ENCODE measurements at places on chromosomes 4 and X.

GRCh38 chrX:77389891-77390290 lies 57.3 kb upstream of the FGF16 start:
- no peak for DNase-seq

GRCh38 chr4:6956087-6956433 lies 46.4 kb downstream of the TBC1D14 start:
- no peak for DNase-seq

DNA sequence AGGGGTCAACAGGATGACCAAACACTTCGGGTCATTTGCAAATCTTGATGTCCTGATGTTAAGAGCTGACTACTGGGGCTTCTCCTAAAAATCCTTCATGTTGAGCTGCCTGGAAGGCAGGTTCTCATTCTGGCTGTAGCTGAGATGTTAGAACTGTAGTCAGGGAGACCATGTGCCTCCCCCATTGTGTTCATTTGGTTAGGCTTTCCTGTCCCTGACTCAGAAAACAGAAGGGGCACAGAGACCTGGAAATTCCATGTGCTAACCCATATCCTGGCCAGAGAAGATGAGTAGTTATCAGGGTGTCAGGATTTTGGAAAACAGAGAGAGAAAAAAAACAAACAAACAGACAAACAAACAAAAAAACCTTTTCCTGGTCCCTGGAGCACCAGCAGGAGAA lies 177.5 kb downstream of the AR start:
- no peak for DNase-seq

DNA sequence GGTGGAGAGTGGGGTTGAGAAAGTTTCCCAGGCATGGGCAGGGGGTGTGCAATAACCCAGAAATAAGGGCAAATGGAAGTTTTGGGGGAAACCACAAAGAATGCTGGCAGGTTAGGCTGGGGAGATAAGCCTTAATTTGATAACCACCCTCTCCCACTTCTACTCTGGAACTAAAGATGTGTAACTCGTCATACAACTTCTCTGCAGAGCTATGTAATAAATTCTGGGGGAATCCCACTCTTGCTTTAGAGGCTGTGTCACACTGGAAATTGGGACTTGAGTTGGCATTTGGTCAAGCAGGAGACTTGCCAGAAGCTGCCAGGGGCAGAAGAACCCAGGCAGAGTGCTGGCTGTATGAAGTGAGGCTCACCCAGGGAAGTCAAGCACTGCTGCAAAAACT lies 170.9 kb upstream of the CPEB2 start:
- no peak for DNase-seq

DNA sequence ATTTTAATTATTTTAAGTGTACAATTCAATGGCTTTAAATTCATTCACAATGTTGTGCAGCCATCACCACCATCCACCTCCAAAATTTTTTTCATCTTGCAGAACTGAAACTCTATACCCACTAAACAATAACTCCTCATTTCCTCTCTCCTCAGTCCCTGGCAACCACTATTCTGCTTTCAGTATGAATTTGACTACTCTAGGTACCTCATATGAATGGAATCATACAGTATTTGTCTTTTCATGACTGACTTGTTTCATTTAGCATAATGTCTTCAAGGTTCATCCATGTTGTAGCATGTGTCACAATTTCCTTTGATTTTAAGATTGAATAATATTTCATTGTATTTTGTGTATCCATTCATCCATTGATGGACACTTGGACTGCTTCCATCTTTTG lies 46.9 kb downstream of the KIF4A start:
- peak; percentile 9 for DNase-seq

GRCh38 chr4:71814433-71814832 lies 30.6 kb upstream of the GC start:
- no peak for DNase-seq

GRCh38 chrX:134936542-134936941 lies 54.2 kb upstream of the SMIM10 start:
- DNase-seq, result no peak

DNA sequence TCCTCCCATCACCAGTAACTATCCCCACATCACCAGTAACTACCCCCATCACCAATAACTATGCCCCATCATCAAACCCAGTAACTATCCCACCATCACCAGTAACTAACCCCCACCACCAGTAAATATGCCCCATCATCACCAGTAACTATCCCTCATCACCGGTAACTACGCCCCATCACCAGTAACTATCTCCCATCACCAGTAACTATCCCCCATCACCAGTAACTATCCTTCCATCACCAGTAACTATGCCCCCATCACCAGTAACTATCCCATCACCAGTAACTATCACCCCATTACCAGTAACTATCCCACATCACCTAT lies 2.9 kb downstream of the ASMTL start:
- no peak for DNase-seq

- DNase-seq, result peak; percentile 31
Observed at GRCh38 chrX:46754586-46755061, 4.3 kb downstream of the SLC9A7 start.
